NCI-H1436 (cell line): ENCODE measurements at places on chromosomes 7 and 10.

- no peak for DNase-seq
Observed at GRCh38 chr7:111126987-111127386, 36.1 kb downstream of the LRRN3 start.

- DNase-seq, result no peak
Observed at GRCh38 chr7:138852469-138852868, 54.5 kb upstream of the ATP6V0A4 start.

DNA sequence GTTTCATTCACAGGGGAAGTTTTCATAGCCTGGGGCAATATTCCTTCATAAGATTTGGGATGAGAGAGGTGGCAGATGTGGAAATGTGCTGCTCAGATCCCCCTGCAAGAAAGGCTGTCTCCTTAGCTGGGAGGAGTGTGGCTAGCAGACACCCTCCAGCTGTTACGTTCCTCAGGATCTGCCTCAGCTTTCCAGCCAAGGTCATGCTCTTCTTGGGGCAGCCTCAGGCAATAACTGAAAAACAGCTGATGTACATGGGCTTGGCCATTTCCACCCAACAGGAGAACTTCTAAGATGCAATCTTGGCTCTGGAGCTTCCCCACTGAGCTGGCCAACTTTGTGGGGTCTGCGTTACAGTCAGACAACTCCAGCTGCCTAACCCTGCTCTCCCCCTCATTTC, 51.3 kb upstream of the SEPTIN7 start:
- no peak for DNase-seq

DNA sequence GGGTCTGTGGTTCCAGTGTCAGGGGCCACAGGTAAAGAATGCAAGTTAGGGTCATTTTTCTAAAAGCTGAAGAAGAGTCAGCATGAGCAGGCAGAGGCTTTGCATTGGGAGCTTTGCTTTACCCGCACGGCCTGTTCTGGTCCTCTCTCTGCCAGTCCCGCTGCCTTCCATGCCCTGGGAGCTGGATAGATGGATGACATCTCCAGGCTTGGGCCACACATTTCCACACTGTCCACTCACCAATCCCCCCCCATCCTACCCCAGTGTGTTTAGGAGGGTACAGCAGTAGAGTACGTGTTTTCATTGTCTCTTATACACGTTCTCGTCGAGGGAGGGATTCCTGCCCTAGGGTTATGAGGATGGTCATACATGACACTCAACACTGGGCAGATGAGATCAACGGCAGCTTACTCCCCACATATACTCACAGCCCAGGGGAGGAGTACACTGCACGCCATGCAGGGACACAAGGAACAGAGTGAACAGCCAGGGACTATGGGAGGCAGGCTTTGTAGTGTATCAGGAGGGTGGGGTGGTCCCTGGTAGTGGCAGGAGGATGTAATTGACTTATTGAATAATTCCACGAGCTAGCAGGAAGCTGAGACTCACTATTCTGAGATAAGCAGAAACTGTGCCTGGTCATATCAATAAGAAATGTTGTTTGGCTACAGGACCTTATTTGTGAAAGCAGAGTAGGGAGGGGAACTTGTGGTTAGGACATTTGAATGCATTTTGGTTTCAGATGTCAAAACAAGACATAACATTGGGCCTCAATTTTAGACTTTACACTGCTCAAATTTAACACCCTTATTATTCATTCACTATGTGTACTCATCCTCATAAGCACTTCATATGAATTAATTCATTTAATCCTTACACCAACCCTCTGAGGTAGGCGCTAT, 36.6 kb downstream of the PLPP4 start:
- DNase-seq, result no peak

GRCh38 chr7:87858417-87859100, 17.6 kb downstream of the SLC25A40 start:
- DNase-seq, result no peak

DNA sequence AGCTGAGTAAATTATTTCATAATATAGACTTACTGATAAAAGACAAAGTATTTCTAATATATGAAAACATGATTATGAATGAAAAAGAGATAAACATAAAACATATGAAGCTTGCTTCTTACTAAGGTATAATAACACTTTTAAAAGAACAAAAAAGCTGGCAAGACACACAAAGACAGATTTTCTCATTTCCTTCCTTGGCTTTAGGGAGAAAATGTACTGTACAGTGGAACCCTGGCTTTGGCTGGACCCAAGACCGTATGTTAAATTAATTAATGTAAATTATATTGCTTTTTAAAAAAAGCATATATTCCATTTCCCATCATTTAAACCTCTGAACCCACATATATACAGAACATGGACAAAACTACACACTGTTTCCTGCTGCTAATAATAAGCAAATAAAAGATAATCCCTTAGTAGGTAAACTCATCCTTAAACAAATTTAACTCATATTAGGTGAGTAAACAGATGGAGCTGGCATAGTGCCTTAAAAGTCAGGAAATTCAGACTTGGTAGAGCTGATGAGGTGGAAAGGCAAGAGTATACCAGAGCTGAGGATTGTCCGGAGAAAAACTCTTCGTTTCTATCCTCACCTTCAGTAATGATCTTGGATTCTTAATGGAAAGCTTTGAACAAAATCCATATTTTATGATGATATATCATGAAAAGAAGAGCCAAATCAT, 1016.4 kb upstream of the KCND2 start:
- no peak for DNase-seq

GRCh38 chr10:86646532-86646931, 7.8 kb upstream of the OPN4 start:
- no peak for DNase-seq

DNA sequence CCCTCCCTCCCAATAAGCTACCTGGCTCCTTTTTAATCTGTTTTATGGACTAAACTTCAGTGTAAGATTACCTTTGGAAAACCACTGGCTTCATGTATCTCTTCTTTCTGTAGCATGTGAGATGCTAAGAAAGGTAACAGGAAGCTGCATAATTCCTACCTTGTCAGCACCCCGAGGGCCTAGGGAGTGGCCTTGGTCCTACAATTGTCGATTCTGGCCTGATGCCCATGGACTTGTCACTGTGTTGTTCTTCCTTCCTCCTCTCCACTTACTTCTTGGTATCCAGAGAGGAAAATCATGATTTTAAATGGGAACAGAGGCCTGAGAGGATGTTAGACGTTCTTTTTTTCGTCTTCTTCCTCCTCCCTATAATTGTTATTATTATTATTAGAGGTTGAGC, 42.9 kb upstream of the PDZD8 start:
- no peak for DNase-seq

DNA sequence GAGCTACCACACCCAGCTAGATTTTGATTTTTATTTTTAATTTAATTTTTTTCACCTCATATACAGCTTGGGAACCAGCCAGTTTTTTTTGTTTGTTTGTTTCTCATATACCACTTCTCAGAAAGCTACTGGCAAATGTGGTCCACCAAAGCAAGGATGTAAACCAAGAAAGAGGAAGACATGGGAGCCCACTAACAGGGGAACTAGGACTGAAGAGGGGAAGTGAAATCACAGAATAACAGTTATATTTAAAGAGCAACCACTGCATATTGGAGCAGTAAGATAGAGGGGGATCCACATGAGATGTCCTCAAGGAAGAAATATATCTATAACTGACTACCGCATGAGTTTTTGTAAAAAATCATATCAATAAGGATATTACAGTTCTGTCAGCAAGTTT, 10.5 kb downstream of the CPVL start:
- no peak for DNase-seq

- DNase-seq, result no peak
Observed at GRCh38 chr7:69693042-69693441, 94.8 kb downstream of the AUTS2 start.

GRCh38 chr10:110848106-110848505, 23.6 kb upstream of the PDCD4 start:
- no peak for DNase-seq
